MV-4-11 (cell line): ENCODE measurements at places on chromosomes 16 and 17.

GRCh38 chr17:27458524-27458908, 2.3 kb downstream of the KSR1 start:
- DNase-seq: no peak

- DNase-seq: no peak
Measured at GRCh38 chr17:77815127-77815905, 143.2 kb upstream of the TNRC6C start.

DNA sequence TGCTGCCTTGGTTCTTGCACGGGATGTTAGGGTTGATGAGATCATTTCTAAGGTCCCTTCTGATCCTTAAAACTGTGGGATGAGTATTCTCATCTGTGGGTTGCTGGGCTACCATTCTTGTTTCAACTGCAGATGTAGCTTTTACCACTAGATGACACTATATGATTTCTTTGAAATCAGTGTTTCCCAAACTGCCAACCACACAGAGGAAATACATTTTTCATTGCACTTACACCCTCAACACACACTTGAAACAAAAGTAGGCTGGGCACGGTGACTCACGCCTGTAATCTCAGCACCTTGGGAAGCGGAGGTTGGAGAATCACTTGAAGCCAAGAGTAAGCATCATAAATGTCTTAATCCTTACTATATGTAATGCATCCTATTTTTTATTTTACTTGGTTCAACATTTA, 15.3 kb downstream of the LCMT1 start:
- DNase-seq: peak; percentile 81

DNA sequence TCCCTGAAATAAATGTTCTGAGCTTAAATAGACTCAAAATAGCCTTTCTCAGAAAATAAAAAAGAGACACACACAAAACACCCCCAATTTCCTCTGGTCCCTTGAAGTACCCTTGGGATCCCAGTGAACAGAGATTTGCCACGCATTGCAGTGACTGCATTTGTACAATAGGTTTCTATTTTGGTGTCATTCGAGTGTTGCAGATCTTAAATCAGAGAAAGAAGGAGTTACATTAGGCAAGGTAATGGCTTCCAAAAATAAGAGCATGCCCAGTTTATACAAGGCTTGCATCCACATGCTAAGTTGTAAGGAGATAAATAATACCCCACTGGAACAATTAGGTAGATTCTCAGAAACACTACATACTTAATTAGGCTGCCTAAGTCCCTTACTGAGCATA, 2.2 kb downstream of the TOX3 start:
- no peak for DNase-seq

DNA sequence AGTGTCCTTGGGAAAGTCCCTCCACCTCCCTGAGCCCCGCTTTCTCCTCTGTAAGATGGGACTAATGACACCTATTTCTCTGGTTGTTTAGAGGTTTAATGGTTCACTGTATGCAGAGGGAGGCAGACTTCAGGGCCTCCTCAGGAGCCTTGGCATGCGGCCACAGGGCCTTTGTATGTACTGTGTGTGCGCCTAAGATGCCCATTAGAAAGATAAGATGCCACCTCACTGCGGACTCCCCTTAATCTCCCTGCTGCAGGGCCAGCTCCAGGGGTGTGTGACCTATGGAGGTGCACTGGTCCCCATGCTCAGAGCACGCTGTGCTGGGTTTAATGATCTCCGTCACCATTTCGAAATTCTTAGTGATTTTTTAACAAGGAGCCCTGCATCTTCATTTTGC, 59.3 kb downstream of the TMEM235 start:
- DNase-seq: no peak

- no peak for DNase-seq
Measured at GRCh38 chr16:50610331-50611262, 62.4 kb downstream of the NKD1 start.

GRCh38 chr16:54446639-54447038, 160.1 kb upstream of the IRX3 start:
- DNase-seq: peak; percentile 95

DNA sequence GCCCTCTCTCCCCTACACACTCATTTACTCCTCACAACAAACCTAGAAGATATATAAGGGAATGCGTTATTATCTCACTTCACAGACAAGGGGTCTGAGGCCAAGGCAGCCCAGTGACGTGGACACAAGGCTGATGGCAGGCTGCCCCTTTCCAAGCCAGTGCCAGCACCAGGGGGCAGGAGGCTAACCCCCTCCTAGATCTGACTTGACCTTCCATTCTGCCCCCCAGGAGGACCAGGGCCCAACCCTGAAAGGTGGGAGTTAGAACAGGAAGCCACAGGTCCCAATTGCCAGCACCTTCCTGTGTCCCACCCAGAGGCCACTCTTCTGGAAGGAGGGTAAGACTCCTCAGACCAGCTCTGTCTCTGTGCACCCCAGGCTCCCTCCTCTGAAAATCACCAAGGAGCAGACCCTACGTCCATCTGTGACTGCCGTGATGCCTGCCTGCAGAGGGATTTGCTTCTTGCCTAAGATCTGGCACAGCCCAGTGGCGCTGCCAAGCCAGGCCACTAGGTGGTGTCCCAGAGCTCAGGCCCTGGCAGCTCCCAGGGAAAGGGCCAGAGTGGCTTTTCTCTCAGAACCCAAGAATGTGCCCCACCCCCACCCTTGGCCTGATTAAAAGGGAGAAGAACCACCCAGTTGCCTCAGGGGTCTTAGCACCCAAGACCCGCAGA, 42.4 kb upstream of the MRPS23 start:
- peak; percentile 91 for DNase-seq

GRCh38 chr17:55341432-55341831, 76.7 kb downstream of the HLF start:
- DNase-seq: no peak

- no peak for DNase-seq
Measured at GRCh38 chr17:43444223-43445008, 39.4 kb upstream of the DHX8 start.

DNA sequence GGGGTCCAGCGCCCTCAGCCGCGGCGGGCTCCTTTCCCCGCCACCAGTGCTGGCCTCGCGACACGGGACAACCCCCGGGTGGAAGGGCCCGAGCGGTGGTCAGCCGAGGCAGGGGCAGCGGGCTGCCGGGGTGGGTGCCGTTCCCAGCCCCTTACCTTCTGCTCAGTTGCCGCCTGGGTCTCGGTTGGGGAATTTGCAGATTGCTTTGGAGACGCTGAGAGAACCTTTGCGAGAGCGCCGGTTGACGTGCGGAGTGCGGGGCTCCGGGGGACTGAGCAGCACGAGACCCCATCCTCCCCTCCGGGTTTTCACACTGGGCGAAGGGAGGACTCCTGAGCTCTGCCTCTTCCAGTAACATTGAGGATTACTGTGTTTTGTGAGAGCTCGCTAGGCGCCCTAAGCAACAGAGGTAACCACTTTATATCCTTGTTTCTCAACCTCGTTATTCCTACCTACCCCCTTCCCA, 381 bp downstream of the CTNS start:
- no peak for DNase-seq

DNA sequence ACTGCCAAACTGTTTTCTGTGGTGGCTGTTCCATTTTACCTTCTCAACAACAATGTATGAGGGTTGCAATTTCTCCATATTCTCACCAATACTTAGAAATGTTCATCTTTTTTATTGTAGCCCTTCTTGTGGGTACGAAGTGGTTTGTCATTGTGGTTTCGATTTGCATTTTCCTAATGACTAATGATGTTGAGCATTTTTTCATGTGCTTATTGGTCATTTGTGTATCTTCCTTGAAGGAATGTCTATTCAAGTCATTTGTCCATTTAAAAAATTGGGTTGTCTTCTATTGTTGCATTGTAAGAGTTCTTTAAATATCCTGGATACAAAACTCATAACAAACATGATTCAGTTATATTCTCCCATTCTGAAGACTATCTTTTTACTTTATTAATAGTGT, 47.5 kb upstream of the CCL2 start:
- DNase-seq: no peak

DNA sequence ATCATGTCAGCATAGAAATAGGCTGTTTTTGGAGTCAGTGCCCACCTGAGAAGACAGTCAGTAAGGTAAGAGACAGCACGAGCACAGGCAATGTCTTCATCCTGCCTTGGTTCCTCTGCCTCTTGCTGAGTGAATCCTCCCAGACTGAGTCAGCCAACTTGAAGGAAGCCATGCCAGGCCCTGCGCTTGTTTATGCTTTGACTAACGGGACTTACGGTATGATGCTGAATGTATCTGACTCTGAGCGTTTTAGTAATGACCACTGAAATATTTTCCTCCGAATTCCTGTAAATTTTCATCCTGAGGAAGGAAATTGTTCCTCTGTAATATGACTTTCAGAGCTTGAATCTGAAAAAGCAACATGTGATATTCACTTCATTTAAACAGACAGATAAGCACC, 18.0 kb downstream of the C17orf67 start:
- no peak for DNase-seq

DNA sequence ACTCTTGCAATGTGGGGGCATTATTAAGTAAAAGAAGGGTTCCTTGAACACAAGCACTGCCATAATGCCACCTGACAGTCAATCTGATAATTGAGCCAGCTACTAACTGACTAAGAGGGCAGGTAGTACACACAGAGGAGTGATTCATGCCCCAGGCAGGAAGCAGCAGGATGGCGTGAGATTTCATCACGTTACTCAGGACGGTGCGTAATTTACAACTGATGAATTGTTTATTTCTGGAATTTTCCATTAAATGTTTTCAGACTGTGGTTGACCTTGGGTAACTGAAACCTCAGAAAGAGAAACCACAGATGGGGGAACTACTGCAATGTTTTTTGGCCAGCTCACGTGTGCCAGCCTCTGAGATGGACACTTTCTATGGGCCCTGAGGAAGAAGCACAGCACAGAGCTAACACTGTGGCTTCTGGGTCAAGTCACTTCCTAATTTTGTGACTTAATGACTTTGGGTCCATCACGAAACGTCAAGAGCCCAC, 46.7 kb downstream of the C17orf67 start:
- peak; percentile 100 for DNase-seq

DNA sequence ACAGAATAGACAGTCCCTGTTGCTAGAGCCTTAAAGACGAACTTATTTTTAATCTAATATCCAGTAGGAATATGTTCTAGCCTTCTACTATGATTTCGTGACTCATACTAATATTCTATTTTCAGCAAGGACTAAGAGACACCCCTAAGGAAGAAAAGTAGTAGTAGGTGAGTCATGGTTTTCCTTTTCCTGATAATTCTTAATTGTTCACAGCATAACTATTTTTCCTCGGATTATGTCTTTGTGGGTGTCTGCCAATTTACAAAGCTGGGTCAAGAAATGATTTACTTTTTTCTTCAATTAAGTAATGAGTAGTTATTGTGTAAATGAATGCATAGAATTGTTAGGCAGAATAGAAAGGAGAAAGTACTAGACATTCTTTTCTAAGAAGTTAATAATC, 292.2 kb downstream of the TOX3 start:
- DNase-seq: no peak

DNA sequence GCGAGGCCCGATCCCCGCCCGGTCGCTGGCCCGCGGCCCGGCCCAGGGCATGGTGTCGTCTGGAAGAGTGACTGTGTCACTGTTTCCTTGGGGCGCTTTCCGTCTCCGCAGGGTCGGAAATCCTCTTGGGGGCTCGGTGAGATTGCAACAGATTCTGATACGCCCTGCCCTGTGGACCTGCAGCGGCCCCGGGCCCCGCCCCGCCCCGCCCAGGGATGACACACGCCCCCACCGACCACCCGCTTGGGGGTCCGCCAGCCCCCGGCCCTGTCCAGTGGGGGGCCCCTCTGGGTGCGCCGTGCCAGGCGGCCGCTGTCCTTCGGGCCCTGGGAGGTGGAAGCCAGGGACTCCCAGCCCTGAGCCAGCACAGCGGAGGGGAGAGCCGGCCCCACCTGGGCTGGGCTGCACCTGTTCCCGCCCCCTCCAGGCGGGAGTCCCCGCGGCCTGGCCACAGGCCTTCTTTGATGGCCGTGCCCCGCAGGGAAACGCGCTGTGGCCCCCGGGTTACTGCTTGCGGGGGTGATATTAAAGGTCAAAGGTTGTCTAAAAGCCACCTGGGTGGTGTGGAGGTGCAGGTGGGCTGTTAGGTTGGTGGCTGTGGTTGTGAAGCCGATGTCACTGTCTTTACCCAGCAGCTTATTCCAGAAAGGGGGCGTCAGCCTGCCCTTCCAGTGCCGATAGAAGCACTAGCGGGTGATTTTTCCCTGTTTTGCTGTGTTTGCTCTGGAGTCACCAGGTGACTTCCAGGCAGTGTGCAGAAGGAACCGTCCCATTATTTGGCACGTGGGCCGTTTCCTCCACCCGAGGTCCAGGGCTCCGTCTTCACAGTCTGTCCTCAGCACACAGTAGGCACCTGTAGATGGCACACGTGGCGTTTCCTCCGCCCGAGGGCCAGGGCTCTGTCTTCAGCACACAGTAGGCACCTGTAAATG, 752 bp downstream of the TBC1D24 start:
- DNase-seq: peak; percentile 21

GRCh38 chr17:43338886-43339516, 59.8 kb upstream of the ARL4D start:
- peak; percentile 34 for DNase-seq

GRCh38 chr17:80198144-80198661, 21.9 kb downstream of the SGSH start:
- DNase-seq: no peak

DNA sequence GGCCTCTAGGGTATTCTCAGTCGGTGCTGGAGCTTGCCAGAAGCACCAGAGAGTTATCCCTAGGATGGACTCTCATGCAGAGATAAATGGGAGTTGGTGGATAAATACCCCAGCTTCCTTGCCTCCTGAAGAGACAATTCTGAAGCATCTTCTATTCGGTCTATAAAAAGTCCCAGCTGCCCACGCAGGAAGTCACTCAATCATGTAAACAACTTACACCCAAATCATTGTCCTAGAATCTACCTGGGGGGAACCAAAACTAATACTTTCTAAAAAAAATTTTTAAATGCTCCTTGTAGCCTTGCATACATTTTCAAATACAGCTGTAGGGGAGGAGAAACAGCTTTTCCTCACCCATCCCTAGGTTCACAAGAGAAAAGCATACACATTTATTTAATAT, 66.6 kb upstream of the ELAC2 start:
- no peak for DNase-seq

GRCh38 chr16:2883458-2883908, 468 bp downstream of the FLYWCH2 start:
- no peak for DNase-seq

DNA sequence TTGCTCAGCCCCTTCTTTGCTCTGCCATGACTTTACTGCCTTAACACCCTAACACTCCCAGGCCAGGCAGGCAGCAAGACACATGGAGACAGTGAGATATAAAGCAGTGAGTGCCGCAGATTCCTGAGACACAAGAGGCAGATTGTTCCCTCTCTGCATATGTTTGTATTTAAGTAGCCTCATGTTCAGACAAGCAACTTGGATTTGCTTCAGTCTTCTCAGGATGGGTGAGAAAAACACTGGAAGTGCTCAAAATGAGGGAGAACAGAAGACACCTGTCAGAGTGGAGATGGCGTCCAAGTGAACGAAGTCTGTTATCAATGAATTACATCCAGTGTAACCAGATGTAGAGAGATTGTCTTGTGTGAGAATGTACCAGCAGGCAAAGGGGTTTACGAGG, 86.8 kb downstream of the CES1 start:
- DNase-seq: no peak
